DMS153 (cell line): ENCODE measurements at places on chromosomes 7 and 10.

DNA sequence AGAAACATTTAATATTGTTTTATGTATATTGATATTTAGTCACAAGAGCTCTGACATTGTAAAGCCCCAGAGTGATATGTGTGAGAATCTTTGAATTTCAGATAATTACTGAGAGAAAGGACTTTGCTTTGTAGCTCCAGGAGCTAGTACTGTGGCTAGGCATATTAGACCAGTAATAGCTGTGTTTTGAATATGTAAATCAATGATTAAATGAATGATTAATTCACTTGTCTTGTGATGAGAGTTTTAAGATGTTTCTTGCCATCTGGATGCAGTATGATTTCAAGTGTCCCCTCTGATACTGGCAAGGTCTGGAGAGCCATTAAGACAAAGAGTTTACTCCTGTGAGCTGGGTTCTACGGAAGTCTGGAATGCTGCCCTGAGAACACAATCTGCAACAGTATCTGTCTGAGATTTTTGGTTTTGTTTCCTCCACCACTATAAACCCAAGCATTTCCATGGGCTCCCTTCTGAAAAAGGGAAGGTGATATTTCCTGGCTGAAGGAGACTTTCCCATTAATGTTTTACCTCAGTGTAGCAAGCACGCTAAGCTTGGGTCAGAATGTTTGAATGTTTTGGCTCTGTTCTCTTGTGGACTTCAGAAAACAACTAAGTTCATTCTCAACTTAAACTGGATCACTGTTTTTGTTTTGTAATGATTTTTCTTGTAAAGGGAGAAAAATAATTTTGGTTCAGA lies 61.3 kb upstream of the BICC1 start:
- DNase-seq = no peak

DNA sequence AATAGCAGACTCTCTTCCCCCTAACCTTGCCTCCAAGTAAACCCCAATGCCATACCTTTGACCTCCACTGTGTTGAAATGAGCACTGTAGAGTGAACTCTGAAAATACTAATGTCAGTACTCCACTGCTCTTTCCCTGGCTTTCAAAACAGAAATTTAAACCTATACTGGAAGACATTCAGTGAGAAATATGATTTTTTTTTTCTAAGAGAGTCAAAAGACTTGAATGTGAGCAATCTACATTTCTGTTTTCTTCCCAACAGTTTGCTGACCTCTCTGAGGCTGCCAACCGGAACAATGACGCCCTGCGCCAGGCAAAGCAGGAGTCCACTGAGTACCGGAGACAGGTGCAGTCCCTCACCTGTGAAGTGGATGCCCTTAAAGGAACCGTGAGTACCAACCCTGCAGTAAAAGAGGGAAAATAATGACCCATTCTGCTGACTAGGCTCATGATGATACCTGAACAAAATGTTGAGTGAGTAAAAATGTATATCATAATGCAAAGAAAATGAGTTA lies 6.4 kb downstream of the VIM start:
- DNase-seq = no peak

- DNase-seq = no peak
Measured at GRCh38 chr10:95964756-95965155, 57.0 kb downstream of the CC2D2B start.

DNA sequence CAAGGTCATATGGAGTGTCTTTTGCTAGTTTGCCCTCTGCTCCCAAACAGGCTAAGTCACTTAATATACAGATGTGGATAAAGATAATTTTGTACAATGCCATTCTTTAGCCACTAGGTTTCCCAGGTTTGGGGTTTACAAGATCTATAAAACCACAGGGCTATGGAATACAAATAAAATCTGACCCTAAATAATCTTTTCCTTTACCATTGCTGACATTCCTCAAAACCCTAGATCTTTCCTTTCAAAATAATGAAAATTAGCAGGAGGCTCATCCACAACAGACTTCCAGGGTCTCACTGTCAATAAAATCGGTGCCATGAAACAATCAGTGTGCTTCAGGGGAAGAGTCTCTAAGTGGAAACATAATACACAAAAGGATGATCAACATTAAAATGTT lies 148.4 kb downstream of the CPEB3 start:
- no peak for DNase-seq

- DNase-seq = no peak
Measured at GRCh38 chr7:42167206-42167605, 69.8 kb downstream of the GLI3 start.

DNA sequence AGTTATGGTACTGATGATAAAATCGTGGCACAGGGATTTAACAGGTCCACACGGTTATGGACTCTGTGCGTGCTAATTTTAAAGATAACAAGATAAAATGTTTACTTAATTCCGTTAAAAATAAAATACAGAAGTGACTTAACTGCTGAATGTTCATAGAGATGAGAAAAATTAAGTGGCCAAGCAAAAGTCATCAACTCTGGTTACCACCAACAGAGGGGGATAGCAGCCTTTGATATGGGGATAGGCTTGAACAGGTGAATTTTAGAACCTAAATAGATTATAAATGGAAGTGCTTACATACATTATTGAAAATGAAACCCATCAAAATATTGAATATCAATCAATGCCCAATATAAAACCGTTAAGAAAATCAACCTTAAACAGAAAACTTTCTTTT lies 245.0 kb downstream of the WDR37 start:
- no peak for DNase-seq

DNA sequence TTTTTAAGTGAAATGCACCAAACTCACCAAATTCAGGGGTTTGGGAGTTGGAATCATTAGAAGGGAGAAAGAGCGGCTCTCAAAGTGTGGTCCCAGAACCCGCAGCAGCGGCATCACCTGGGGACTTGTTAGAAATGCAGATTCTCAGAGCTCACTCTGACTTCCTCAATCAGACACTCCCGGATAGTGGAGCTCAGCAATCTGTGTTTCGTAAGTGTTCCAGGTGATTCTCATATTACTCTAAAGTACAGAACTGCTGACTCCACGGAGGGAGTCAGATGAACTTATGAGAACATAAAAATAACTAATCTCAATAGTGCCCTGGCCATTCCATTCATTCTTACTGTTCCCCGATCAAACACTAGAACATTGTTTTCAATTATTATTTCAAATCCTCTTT lies 358.7 kb upstream of the MYO3A start:
- no peak for DNase-seq

DNA sequence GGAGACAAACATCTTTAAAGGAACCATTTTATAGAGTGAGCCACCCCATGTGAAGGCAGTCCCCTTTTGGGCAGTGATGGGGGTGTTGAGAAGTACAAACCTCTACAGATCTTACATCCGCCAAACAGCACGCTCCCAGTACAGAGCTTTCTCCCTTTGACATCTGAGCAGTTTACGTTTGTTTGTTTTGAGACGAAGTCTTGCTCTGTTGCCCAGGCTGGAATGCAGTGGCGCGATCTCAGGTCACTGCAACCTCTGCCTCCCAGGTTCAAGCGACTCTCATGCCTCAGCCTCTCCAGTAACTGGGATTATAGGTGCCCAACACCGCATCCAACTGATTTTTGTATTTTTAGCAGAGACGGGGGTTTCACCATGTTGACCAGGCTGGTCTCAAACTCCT lies 128.9 kb downstream of the CCDC3 start:
- no peak for DNase-seq

DNA sequence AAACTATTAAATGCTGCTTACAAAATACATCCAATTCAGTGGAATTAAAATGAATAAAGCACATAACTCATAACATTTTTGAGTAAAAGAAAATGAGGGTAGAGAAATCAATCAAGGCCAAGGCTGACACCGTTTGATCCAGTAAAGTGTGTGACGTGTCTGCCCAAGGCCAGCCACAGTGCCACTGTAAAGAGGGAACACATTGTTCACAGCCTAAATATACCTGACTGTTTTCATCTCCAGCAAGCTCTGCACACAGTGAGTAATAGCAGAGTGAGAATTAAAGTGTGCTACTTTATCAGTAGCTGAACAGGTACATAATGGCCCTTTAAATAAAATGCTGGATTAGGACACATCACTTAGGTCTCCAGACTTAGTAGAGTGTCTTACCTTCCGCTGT lies 130.8 kb upstream of the DPP6 start:
- DNase-seq = no peak

DNA sequence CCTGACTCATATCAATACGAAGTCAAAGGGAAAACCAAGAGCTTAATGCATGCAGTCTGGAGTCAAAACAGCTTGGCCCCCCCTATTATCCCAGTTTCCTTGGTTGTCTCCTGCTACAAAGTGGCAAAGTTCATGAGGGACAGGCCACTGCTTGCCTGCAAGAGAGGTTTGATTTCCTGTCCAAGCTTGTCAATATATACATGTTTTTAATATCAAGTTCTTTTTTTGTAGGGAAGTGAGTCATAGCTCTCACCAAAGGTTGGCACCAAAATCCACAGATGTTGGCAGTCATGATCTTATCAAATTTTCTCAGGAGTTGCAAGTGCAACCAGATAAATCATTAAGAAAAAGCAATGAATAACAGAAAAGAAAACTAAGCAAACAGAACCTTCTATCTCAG lies 176.8 kb downstream of the COBL start:
- DNase-seq = peak; percentile 47

DNA sequence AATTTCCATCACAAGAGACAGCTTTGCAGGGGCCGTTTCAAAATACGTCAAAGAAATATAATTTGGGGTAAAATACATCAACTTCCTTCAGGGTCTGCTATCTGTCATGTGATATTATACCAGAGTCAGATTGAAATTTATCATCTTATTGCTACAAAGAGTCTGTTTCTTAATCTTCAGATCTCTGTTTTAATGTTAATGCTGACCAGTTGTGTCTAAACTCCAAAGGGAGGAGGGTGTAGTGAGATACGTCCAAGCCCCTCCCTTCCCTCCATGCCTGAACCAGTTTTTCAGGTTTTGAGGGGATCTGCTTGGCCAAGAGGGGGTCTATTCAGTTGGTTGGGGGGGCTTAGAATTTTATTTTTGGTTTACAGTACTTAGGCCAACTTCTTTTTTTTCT lies 891.6 kb downstream of the GRM8 start:
- DNase-seq = no peak

GRCh38 chr7:73833251-73833919 lies 2.6 kb downstream of the CLDN4 start:
- peak; percentile 31 for DNase-seq

DNA sequence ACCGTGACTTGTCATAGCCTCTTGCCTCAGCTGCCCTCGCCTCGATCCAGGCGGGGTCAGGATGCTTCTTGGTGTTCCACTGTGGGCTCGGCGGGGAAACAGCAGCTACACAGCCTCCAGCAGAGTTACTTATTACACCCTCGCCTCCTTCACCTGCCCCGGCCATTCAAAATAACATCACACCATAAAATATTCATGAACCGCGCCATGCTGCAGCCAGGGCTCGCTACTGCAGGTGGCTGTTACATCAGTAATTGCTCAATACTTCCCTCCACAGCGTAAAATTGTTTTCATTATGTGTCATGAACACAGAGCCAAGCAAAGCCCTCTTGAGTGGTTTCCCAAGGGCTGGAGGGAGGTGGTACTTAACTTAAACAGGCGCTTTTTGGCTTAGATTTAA lies 241.5 kb upstream of the SP8 start:
- peak; percentile 91 for DNase-seq

GRCh38 chr7:131164025-131164925 lies 163.4 kb upstream of the MKLN1 start:
- DNase-seq = no peak

DNA sequence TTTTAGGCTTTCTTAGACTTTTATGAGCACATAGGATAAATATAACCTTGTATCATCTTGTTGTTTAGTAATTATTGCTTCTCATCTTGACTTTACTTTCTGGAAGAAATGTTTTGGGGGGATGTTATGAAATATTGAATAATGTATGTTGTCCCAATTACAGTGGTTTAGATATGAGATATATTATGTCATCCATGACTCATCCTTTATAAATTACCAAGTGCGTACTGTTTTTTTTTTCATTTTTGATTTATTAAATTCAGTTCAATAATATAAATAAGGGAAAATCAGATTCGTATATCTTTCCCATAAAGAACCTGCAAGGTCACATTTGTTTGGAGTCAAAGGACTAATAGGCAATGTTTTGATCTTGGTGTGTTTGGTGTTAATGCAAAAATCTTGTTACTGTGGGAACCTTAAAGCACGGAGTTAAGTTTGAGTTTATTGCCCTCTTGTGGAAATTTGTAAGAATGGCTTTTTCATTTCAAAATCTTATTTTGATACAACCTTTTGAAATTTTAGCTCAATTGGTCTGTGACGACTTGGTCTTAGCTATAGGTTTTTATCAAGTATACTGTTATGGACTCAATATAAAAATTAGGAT lies 108.6 kb downstream of the SRI start:
- no peak for DNase-seq

GRCh38 chr7:70953796-70954195 lies 178.1 kb upstream of the GALNT17 start:
- DNase-seq = no peak

DNA sequence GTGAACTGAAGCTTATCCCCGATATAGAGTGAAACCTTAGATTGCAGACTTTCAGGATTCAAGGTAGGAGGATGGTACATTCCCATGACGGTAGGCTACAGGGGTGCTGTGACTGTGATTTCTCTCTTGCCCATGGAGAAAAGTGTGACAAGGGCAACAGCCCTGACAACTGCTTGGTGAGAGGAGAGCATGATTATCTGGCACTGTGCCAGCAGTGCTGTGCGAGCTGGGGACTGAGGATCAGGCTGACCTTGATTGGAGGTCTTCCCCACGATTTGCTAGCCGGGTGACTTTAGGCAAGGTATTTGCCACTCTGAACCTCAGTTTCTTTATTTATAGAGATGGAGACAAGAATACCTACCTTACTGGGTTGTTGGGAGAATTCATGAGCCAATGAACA lies 229.5 kb downstream of the PTEN start:
- DNase-seq = peak; percentile 29

GRCh38 chr7:56157238-56157790 lies 41.1 kb upstream of the NUPR2 start:
- peak; percentile 8 for DNase-seq

GRCh38 chr7:24337180-24337579 lies 53.2 kb downstream of the NPY start:
- peak; percentile 54 for DNase-seq

- peak; percentile 13 for DNase-seq
Measured at GRCh38 chr10:94088926-94089381, 95.2 kb downstream of the PLCE1 start.

- DNase-seq = no peak
Measured at GRCh38 chr10:59588791-59589190, 120.9 kb downstream of the SLC16A9 start.

- no peak for DNase-seq
Measured at GRCh38 chr10:27724287-27724686, 21.3 kb downstream of the MKX start.

DNA sequence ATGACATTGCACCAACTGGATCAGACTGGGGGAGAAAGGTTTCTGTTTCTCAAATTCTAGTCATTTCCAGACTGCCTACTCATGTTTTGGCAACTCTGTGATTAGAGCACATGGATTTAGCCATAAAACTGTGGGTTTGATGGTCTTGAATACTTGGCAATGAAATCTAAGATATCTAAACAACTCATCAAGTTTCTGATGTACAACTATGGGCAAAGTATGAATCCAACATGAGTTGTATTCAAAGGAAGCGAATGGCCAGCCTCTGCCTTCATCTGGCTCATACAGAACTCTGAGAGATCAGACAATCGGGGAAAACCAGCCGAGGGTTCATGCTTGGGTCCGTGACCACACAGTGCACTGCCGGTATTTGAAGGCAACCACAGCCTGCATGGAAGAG lies 144.3 kb downstream of the ADAM12 start:
- DNase-seq = no peak

GRCh38 chr10:72162978-72163377 lies 52.8 kb upstream of the ANAPC16 start:
- DNase-seq = no peak
